HFF-Myc (cell line): ENCODE measurements at places on chromosomes 3 and 15.

DNA sequence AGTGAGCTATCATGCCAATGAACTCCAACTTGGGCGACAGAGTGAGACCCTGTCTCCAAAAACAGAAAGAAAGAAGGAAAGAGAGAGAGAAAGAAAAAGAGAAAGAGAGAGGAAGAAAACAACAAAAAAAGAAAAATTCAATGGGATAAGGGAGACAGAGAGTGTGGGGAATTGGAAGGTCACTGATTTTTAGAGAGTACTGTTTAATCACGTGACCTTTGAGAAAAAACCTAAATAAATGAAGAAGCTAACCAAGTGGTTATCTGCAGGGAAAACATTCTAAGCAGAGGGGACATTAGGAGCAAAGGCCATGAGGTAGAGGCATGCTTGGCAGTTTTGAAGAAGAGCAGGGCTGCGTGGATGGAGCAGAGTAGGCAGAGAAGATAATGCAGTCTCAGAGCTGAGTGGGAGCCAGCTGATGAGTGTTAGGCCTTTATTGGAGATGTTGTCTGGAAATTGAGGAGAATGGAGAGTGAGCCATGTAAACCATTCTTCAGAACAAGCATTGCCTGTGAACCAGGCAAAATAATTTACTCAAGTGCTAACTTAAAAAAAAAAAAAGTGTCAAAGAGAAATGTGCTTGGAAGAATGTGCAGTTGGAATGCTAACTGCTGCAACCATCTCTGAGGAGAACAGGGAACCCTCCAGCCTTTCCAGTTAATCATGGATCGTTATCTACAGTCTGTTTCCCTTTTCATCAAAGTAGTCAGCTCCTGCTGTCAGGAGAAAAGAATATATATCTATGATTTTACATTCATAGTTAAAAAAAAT lies 377.3 kb upstream of the SEMA6D start:
- DNase-seq: no peak

GRCh38 chr3:152096280-152096906 lies 172.3 kb upstream of the MBNL1 start:
- DNase-seq: no peak

GRCh38 chr3:73490453-73491286 lies 134.1 kb downstream of the PDZRN3 start:
- no peak for DNase-seq

GRCh38 chr15:82106679-82107078 lies 60.9 kb upstream of the MEX3B start:
- DNase-seq: no peak

DNA sequence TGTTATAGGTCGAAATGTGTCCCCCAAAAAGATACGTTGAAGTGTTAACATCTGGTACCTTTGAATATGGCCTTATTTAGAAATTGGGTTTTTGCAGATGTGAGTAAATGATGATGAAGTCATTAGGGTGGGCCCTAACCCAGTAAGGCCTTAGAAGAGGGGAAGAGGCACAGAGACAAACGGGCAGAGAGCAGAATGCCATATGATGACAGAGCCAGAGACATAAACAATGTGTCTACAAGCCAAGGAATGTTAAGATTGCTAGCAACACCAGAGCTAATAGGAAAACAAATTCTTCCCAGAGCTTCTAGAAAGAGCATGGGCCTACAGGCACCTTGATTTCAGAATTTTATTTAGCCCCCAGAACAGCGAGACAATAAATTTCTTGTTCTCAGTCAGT lies 693.1 kb upstream of the NECTIN3 start:
- no peak for DNase-seq

- no peak for DNase-seq
Observed at GRCh38 chr15:97748576-97748975, 211.9 kb upstream of the ARRDC4 start.

- DNase-seq: no peak
Observed at GRCh38 chr3:23873941-23874340, 42.8 kb downstream of the NKIRAS1 start.

- no peak for DNase-seq
Observed at GRCh38 chr15:76062286-76062685, 2.5 kb downstream of the TMEM266 start.

DNA sequence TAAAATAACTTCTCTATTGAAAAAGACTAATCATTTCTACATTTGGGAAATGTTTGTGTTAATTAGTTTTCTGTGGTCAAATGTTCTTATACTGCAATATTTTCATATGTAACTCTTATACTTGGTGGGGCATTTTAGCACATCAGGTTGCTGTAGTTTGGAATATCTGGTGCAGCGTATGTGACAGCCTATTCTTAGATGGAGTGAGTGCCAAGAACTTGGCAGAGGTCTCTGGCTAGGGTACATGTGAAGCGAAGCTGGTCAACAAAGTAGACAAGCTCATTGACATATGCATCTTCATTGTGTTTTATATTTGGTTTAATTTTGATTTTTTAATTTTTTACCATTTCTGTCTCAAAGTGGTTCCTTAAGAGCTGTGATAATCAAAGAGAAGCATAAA lies 53.2 kb downstream of the CHAC1 start:
- no peak for DNase-seq
